Upper lobe of right lung (tissue), 1 donor: ENCODE measurements at places on chromosomes 16 and 17. TPM values are rescaled to one million over a fixed set of nuclear protein-coding genes. Genes with fewer than 3 reads are reported as not detected.

Gene TNFRSF17
- 0.41 TPM for total RNA-seq

DNA sequence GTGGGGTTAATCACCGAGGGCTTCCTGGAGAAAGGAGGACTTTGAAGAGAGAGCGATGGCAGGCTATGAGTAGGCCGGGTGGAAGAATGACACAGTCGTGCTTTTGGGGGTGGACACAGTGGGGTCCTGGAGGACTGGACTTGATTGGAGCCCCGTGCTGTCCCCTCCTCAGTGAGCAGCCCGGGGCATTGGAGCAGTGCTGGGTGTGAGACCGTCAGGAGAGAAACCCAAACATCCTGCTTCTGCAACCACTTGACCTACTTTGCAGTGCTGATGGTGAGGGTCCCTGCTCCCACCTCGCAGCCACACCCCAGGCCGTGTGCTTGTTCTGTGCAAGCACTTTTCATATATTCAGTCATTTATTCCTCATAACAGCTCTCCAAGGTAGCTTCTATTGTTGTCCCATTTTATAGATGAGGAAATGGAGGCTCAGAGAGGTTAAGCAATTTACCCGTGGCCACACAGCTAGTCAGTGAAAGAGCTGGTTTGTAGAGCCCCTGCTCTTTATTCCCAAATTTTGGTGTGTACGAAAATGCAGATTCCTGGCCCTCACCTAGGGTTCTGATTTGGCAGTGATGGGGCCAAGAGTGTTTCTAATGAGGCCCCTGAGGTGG, 11.7 kb upstream of the ADGRG3 start:
- H3K27me3 ChIP-seq = no peaks in the 10 kb centered on the region
- H3K36me3 ChIP-seq = peaks cover 6% of the 10 kb centered on the region
- no peaks in the 10 kb centered on the region for H3K4me1 ChIP-seq

- no peaks in the 10 kb centered on the region for H3K36me3 ChIP-seq
- H3K27ac ChIP-seq = no peak overlapping the region
- no peak for DNase-seq
- H3K4me1 ChIP-seq = no peaks in the 10 kb centered on the region
- no peak overlapping the region for H3K4me3 ChIP-seq
Measured at GRCh38 chr16:907842-908241, 62.9 kb downstream of the LMF1 start.

DNA sequence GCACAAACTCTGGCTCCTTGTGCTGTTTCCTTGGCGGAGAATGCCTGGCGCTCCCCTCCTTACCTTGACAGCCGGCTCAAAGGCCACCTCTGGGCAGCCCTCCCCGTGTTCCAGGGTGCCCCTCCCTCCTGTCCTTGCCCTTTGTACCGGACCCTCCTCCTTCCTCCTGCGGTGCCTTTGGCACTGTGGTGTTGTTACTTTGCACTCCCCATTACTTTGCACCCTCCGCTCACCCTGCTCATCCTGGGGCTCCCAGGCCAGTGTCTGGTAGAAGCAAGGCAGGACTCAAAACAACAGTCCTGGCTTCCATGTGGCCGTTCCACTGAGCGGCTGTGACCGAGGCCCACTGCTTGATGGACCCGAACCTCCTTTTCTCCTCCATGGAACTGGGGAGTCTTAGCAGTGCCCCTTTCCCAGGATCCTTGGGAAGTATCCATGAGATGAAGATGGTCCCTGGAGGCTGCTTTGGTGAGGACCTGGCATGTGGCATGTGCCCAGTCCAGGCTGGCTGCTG, 147.8 kb downstream of the CMIP start:
- H3K4me1 ChIP-seq = no peaks in the 10 kb centered on the region
- no peaks in the 10 kb centered on the region for H3K27me3 ChIP-seq
- no peak for DNase-seq
- no peak overlapping the region for H3K27ac ChIP-seq
- H3K36me3 ChIP-seq = no peaks in the 10 kb centered on the region

Gene PDIA2
- 0.96 TPM for total RNA-seq
